ENCODE measurements at places on chromosomes 13 and 19.
A peak's percentile ranks its signal among the peaks of the same experiment; 100 is the strongest.

DNA sequence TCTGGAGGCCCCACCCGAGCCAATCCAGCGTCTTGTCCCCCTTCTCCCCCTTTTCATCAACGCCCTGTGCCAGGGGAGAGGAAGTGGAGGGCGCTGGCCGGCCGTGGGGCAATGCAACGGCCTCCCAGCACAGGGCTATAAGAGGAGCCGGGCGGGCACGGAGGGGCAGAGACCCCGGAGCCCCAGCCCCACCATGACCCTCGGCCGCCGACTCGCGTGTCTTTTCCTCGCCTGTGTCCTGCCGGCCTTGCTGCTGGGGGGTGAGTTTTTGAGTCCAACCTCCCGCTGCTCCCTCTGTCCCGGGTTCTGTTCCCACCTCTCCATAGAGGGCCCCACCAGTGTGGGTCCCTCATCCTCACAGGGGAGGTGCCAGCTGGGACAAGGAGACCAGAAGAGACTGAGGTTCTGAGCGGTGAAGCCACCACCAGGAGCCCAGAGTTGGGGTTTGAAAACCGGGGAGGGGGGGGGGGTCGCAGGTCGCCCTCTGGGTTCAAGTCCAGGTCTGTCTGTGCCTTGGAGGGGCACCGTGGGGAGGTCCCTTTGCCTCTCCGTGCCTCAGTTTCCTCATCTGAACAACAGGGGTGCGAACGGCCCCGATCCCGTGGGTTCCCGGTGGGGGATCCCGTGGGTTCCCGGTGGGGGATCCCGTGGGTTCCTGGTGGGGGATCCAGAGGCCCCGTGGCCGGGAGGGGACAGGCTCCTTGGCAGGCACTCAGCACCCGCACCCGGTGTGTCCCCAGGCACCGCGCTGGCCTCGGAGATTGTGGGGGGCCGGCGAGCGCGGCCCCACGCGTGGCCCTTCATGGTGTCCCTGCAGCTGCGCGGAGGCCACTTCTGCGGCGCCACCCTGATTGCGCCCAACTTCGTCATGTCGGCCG is at the start of gene ELANE:
Gene ELANE (plus strand): TSS at position 168 of the 878 bp plus-strand sequence. CDS start 26 bp downstream, at position 194.
- H3K36me3 ChIP-seq, result no peaks in the 10 kb centered on the region
- H3K4me1 ChIP-seq, result no peaks in the 10 kb centered on the region

- H3K27me3 ChIP-seq, result peaks cover 16% of the 10 kb centered on the region
- no peaks in the 10 kb centered on the region for H3K36me3 ChIP-seq
- no peaks in the 10 kb centered on the region for H3K4me1 ChIP-seq
Observed at GRCh38 chr13:35468195-35468594, 8.3 kb downstream of the MAB21L1 start.

- no peak overlapping the region for H3K4me3 ChIP-seq
- DNase-seq, result no peak
- no peaks in the 10 kb centered on the region for H3K36me3 ChIP-seq
- no peak overlapping the region for H3K27ac ChIP-seq
- H3K27me3 ChIP-seq, result no peaks in the 10 kb centered on the region
- no peaks in the 10 kb centered on the region for H3K4me1 ChIP-seq
Observed at GRCh38 chr13:102484329-102484728, 82.5 kb upstream of the FGF14 start.

DNA sequence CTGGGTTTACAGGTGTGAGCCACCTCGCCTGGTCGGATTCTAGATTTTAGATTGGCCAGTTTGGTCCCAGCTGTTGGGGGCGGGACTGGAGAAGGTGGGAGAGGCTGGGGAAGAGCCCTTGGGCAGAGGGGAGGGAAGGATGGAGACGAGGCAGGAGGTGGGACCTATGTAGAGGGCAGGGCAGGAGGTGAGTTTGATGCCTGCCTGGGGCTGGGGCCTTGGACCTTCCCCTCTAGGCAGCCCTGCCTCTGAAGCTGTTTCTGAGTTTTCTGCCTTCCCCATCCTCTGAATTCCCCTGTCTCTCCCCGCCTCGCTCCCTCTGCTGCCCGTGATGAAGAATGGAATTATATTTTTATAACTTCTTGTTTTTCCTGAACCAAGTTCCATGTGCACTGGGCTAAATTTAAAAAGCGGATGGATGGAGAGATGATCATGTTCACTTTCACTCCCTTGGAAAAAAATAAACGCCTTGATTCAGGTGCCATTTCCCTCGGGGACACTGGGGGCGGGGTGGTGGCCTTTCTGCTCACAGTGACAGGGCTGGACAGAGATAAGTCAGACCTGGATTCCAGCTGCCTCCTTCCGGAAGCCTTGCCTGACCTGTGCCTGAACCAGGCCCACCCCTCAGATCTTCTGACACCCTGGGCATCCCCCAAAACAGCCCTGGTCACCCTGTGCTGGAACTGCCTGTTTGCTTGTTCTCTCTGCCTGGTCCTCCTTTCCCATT is 16.5 kb upstream of the TNFAIP8L1 start:
- no peak for DNase-seq
- no peaks in the 10 kb centered on the region for H3K4me1 ChIP-seq
- no peaks in the 10 kb centered on the region for H3K36me3 ChIP-seq
- no peak overlapping the region for H3K4me3 ChIP-seq

DNA sequence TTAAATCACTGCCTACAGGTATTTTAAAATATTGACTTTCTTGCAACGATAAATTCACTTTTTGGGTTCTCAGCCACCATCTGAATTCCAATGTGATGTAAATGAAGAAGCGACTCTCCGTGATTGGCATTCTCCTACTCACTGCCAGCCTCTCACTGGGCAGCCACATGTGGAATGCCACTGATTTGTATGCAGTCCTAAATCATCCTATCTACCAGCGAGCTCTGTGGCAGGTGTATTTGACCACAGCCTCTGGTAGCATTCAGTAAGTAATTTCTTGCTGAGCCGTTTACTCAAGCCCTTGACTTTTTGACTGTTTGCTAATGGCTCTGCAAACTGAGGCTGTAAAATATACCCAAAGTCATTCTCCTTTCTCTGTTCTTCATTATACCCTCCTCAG is 559.0 kb upstream of the SLC10A2 start:
- H3K4me3 ChIP-seq, result no peak overlapping the region
- H3K36me3 ChIP-seq, result no peaks in the 10 kb centered on the region
- no peak for DNase-seq
- H3K27ac ChIP-seq, result no peak overlapping the region

GRCh38 chr19:50333737-50334617 is 4.8 kb upstream of the KCNC3 start:
- no peaks in the 10 kb centered on the region for H3K36me3 ChIP-seq
- DNase-seq, result peak; percentile 82
- H3K27me3 ChIP-seq, result peaks cover 11% of the 10 kb centered on the region
- H3K27ac ChIP-seq, result no peak overlapping the region

DNA sequence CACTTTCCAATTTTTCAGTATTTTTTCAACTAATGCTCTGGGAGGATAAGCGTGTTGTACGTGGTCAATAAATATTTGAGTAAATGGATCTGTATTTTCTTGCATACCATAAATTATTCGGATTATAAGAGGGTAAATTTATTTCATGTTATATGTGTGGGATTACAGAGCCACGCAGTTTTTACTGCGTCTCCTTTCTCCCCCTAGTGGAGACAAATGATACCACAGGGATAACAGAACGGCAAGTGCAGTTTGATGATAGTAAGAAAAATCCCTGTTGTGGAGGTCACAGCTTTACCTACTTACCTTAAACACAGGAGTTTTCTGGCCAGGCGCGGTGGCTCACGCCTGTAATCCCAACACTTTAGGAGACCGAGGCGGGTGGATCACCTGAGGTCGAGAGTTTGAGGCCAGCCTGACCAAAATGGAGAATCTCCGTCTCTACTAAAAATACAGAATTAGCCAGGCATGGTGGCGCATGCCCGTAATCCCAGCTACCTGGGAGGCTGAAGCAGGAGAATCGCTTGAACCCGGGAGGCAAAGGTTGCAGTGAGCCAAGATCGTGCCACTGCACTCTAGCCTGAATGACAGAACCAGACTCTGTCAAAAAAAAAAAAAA is 16.8 kb downstream of the MBD3L2B start:
- no peak overlapping the region for H3K4me3 ChIP-seq
- no peak overlapping the region for H3K27ac ChIP-seq

DNA sequence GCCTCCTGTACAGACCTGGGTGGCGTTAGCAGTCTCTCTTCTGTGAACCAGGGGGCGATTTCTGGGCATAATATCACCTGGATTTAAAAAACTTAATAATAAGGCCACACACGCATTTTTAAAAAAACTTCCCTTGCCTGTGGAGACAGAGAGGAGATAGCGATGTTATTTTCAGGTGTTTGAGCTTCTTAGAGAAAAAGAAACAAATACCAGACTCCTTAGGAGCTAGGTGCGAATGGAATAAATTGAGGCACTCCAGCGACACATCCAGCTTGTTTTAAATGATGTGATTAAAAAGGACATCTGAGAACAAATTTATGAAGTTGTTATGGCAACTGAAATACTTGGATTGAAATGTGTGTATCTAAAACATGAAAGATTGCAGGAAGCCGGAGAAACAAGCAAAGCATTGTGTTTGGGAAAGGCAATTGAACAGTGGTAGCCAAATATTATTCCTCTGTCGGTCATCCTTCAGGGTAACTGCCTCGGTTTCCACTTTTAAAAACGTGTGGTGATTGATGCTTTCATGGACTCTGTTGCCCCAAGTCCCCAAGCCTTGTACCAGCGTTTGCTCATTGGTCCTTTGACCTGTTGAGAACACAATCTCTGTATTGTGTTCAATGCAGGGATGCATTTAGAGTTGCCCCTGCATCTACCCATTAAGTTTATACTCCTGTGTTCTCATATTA is 158.7 kb downstream of the TM9SF2 start:
- DNase-seq, result no peak
- H3K27me3 ChIP-seq, result no peaks in the 10 kb centered on the region

GRCh38 chr19:33198169-33198568 is 4.0 kb downstream of the LRP3 start:
- H3K4me3 ChIP-seq, result no peak overlapping the region
- H3K27me3 ChIP-seq, result no peaks in the 10 kb centered on the region
- H3K36me3 ChIP-seq, result no peaks in the 10 kb centered on the region
- no peaks in the 10 kb centered on the region for H3K4me1 ChIP-seq

- DNase-seq, result peak; percentile 3
- no peak overlapping the region for H3K4me3 ChIP-seq
- H3K36me3 ChIP-seq, result no peaks in the 10 kb centered on the region
- no peak overlapping the region for H3K27ac ChIP-seq
- H3K27me3 ChIP-seq, result no peaks in the 10 kb centered on the region
Observed at GRCh38 chr19:29375429-29376119, 150.2 kb upstream of the VSTM2B start.

DNA sequence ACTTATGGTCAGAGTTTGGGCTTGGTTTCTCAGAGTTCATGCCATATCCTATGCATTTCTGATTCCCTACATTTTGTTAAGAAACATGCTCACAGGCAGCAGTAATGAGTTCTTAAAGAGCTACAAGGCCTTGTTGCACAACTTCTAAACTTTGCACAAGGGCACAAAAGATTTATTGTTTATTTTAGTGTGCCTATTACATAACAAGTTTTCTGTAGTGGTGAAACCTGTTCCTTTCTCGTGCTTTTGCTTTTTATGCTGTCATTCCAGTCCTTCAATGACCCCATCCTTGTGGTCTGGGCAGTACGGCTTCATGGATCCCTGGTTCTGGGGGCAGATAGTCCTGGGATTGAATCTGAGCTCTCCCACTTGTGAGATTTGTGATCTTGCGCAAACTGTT is 17.8 kb downstream of the ZNF507 start:
- DNase-seq, result no peak
- no peaks in the 10 kb centered on the region for H3K4me1 ChIP-seq
- H3K4me3 ChIP-seq, result no peak overlapping the region
- no peaks in the 10 kb centered on the region for H3K27me3 ChIP-seq
- peak overlapping the region; percentile 20 for H3K27ac ChIP-seq

DNA sequence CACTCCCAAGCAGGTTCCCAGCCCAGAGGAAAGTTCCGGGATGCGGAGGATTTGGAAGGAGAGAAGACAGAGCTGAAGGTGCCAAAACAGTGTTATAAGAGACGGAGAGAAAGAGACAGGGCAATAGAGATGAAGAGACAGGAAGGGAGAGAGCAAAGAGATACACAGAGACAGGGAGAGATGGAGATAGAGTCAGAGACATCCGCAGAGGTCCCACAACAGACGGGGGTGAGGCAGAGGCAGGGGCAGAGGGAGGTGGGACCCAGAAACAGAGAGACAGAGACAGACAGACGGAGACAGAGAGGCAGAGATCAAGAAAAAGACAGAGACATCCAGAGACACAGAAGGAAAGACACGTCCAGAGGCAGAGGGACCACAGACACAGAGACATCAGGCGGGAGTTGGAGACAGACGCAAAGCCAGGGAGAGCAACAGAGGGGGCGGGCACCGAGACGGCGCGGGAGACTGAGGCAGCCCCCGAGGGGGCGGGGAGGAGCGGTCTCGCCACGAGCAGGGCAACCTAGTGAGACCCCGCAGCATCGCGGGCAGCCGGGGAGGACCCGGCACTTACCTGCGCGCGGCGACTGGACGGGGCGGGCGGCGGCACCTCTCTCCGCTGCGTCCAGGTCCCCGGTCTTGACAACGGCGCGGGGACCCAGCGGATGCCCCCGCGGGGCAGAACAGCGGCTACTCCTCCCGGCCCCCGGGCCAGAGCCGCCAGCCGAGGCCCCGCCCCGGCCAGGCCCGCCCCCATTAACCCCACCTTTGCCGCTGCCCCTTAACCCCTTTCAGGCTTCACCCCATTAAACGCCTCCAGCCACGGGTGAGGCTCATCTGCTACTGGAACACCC is at the start of gene GPR4:
Gene GPR4 (minus strand): TSS at position 689 of the 851 bp plus-strand sequence. CDS start 10,346 bp downstream, outside the sequence.
- H3K4me3 ChIP-seq, result peak within 1 kb of the TSS; percentile 13
- H3K36me3 ChIP-seq, result no peaks in the 10 kb centered on the region
- no peak within 1 kb of the TSS for H3K27ac ChIP-seq
- no peaks in the 10 kb centered on the region for H3K4me1 ChIP-seq

GRCh38 chr19:46546194-46546896 is 50.7 kb upstream of the PNMA8B start:
- no peaks in the 10 kb centered on the region for H3K27me3 ChIP-seq
- no peaks in the 10 kb centered on the region for H3K4me1 ChIP-seq
- no peaks in the 10 kb centered on the region for H3K36me3 ChIP-seq
- no peak overlapping the region for H3K27ac ChIP-seq
- H3K4me3 ChIP-seq, result no peak overlapping the region

DNA sequence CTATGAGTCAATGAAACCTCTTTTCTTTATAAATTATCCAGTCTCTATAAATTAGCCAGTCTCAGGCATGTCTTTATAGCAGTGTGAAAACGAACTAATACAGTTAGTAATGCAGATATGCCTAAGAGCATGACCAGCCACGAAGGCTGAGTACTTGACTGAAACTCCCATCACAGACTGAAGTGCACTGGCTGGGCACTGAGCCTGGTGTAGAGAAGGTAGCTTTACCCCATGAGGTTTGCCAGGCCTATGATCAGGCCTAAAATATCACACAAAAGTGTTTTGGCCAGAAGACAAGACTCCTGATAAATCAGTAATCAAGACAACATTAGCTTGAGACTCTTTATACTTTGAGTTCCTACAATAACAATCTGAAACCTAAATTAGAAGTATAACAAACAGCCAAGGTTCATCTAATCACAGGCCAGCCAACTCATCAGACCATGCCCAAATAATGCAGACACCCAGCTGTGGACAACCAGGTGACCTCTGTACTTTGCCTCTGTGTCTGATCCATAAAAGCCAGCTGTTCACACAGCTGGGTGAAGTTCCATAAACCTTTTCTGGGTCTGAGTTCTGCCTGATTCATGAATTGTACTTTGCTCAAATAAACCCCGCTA is 771.8 kb upstream of the SLITRK1 start:
- no peak overlapping the region for H3K27ac ChIP-seq
- no peak for DNase-seq
- H3K36me3 ChIP-seq, result no peaks in the 10 kb centered on the region
- no peaks in the 10 kb centered on the region for H3K27me3 ChIP-seq
- no peaks in the 10 kb centered on the region for H3K4me1 ChIP-seq

GRCh38 chr13:60969656-60970055 is 446.0 kb downstream of the PCDH20 start:
- H3K36me3 ChIP-seq, result no peaks in the 10 kb centered on the region
- no peak overlapping the region for H3K27ac ChIP-seq
- no peak overlapping the region for H3K4me3 ChIP-seq
- DNase-seq, result no peak
- H3K4me1 ChIP-seq, result no peaks in the 10 kb centered on the region

Data from colonic mucosa (tissue), 4 donors.